Fibroblast of skin of left quadriceps (primary cell): ENCODE measurements at places on chromosomes 6 and 20.

DNA sequence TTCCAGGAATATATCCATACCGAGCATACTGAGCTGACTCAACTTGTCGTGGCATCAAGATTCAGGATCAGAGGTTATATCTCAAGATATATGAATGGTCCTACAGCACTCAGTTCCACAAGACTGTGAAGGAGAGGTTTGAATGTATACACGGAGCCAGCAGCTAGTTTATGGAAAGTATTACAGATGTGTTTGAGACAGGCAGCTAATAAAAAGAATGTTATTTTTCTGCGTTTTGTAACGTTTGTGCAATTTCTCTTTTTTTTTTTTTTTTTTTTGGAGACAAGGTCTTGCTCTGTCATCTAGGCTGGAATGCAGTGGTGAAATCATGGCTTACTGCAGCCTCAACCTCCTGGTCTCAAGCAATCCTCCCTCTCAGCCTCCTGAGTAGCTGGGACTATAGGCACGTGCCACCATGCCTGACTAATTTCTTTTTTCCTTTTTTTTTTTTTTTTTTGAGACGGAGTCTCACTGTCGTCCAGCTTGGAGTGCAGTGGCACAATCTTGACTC lies 3.4 kb upstream of the FAM110A start:
- no peak for DNase-seq

DNA sequence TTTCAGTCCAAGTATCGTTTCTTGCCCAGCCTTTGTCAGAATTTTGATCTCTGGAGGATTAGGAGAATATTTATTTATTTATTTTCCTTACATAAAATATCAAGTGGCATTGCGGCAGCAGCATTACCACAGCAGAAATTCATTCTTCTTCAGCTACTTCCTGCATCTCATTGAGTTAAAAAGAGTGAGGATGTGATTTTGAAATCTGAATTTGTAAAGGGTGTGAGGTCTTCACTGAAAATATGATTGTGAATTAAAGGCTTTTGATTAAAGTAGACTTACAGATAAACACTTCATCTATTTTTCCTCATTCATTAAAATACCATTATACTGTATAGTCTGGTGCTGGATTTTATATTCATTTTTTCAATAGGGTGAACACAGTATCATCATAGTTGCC lies 328.4 kb downstream of the PRL start:
- DNase-seq: no peak

DNA sequence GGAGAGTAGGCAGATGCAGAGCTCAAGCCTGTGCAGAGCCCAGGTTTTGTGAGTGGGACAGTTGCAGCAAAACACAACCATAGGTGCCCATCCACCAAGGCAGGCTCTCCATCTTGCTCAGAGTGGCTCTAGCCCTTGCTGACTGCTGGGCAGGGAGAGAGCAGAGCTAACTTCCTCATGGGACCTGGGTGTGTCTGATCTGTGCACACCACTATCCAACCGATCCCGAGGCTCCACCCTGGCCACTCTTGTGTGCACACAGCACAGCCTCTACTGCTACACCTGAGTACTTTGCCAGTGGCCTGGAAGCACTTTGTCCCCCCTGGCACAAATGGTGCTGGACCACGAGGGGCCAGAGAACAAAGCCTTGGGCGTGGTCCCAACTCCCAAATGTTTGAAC lies 7.9 kb upstream of the DEFB125 start:
- no peak for DNase-seq

GRCh38 chr6:57108691-57109090 lies 18.7 kb downstream of the ZNF451 start:
- DNase-seq: no peak

DNA sequence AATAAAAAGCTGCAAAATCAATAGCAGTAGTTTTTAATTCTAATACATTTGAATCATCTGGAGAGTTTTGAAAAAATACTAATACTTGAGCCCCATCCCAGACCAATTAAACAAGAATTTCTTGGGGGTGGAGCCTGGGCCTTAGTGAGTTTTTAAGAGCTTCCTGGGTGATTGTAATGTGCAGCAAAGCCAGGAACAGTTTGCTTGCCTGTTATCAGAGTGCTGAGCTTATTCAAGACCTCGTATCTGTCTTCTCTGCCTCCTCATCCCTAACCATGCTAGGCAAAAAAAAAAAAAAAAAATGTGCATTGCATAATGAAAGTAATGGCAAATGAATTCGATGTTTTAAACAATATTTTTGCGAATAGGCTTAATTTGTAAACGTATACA lies 36.4 kb upstream of the MYB start:
- DNase-seq: no peak

DNA sequence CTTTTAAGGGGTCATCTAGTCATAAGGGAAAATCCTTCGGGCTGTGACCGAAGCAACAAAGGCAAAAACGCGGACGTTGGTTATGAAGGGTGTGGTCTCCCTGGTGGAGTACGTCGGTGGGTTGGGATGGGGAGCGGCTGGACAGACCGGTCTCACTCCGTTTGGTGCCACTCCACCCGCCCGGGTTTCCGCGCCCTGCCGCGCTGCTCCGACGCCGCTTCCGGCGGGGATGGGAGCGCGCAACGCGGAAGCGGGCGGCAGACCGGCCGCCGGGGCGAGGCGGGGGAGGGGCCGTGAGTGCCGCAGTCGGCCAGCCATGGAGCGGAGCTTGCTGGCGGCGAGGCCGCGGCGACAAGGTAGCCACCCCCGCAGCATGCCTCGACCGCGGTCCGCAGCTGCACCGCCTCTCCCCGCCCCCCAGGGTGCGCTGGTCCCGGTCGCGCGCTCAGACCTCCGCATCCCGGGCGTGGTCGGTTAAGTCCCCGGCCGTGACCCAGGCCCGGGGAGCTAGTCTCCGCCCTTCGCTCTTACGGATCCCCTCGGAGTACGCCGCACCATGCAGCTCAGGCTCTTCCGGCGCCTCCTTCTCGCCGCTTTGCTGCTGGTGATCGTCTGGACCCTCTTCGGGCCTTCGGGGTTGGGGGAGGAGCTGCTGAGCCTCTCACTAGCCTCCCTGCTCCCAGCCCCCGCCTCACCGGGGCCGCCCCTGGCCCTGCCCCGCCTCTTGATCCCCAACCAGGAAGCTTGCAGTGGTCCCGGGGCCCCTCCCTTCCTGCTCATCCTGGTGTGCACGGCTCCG lies at the start of gene B3GALT4:
B3GALT4 (plus strand) TSS at position 260 of the 799 bp plus-strand sequence; CDS start at position 557, 297 bp downstream.
- peak; percentile 39 for DNase-seq

DNA sequence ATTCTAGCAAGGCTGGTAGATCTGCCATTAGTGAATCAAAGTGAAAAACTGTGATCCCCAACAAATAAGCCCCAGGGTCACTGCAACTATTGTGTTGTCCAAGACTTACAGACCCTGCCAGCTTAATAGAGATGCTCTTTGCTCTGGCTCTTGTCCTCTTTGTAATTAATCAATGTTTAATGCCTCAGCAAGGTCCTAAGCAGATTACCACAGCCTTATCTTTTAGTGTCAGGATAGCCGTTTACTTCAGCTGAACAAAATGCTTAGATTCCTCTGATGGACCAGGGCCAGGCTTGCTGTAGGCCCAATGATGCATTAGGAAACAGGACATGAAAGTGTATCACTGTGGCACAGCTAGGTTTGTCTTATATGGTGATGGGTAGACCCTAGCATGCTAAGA lies 353.3 kb downstream of the HACE1 start:
- DNase-seq: no peak

GRCh38 chr6:11188161-11188915 lies 44.1 kb downstream of the NEDD9 start:
- DNase-seq: no peak

DNA sequence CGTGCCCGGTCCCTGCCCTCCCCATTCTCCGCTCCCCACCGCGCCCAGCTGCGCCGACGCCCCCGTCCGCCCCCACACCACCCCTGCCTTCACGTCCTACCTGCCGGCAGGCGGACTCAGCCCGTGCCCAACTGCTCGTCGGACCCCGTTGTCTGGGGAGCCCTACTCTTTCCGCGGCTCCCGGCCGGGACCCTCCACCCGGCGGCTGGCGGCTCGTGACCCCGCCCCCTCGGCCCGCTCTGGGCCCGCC lies at the start of gene SERAC1:
SERAC1 (minus strand) TSS at position 223 of the 250 bp plus-strand sequence. CDS start 9,899 bp downstream, outside the sequence.
- DNase-seq: no peak

GRCh38 chr20:35174458-35175216 lies 2.8 kb downstream of the PROCR start:
- DNase-seq: no peak

- DNase-seq: no peak
Observed at GRCh38 chr20:53755733-53756531, 162.3 kb upstream of the ZNF217 start.

DNA sequence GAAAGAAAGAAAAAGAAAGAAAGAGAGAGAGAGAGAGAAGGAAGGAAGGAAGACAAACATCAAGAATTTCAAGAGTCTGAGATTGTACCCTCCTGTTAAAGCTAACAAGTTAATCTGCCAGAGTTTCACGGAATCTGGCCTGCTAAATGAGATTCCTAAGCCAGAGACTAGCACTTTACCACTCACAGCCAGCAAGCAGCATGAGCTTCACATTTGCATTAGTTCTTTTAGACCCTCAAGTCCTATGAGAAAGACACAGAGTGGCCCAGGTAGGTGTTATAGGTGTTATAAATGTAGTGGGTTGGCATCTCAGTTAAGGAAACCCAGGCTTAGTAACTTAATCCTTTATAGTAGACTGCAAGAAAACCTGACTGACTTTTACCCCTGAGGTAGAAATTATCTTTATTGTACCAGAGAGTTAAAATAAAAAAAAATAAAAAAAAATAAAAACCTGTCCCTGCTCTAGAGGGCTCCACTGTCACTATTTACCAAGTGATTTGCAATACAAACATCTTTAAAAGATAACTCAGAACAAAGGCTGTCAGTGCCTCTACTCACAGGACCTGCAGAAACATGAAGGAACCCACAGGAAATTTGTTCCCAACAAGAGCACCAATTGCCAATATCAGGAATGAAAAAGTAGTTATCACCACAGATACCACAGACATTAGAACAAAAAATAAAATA lies 9.7 kb upstream of the IBTK start:
- DNase-seq: no peak
